AG09309 (cell line): ENCODE measurements at places on chromosomes 1 and 21.

DNA sequence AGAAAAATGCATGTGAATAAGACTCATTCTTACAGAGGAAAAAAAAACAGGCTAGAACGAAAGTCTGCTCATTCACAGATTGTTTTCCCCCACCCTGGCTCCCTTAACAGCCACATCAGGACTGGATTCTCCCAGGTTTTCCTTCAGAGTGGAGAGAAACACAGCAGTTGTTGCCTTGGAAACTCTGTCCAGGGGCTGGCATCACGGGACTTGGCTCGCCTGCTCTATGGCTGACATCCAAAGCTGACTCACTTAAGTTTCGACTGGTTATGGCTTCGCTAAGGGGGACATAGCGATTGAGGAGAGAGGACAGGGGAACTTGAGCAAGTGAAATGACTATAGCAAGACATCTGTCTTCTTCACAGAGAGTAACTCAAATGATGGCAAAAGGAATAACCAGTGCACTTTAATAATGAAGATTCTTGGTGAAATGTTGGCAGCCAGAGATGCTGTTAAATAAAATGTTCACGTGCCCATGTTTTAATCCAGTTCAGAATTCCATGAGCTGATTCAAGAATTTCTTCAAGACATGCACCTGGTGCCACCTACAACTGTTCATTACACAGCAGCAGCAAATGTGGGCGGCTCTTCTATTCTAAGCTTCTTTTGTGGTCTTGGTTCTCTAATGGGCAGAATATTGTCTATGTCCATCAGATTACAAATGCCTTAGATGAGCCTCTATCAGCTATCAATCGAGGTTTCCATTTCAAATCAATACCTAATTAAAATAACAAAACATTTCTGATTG lies 21.8 kb downstream of the MIS18A start:
- DNase-seq: peak; percentile 55

DNA sequence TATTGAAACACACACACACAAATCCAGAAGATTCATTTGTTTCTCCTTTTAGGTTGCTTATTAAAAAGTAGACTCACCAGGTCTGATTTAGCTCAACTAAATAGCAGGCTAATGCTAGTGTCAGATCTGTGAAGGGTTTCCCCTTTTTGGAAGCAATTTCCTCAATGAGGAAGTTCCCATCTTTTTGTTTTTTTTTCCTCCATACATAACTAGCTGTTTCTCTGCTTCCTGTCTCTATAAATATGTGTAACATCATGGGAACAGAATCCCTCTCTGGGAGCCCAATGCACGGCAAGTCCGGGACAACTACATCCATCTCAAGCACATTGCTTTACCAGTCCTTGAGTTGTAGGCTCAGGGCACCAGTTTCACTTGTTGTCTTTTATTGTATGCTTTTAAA lies 1421.1 kb downstream of the PLA2G4A start:
- no peak for DNase-seq

DNA sequence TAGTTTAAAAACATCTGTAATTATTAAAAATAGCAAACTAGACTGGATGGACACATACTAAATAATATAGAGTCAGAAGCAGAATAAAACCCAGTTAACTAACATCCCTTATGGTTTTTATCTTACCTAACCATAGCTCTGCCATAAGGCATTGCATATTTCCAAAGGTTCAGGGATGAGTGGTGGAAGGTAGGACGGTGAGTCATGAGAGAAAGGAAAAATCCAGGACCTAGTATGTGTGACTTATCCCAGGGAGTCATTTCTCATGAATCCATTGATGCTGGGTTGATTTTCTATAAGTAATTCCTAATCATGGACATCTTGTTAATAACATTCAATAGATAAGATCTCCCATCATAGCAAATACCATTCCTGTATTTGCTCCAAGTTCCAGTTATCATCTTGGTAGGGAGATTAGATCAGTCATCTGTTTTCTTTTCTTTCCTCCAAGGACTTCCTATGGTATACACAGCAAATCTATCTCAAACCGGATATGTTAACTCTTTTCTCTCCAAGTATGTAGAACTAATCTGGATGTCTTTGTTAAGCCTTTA lies 490.7 kb upstream of the B3GALT2 start:
- DNase-seq: no peak

DNA sequence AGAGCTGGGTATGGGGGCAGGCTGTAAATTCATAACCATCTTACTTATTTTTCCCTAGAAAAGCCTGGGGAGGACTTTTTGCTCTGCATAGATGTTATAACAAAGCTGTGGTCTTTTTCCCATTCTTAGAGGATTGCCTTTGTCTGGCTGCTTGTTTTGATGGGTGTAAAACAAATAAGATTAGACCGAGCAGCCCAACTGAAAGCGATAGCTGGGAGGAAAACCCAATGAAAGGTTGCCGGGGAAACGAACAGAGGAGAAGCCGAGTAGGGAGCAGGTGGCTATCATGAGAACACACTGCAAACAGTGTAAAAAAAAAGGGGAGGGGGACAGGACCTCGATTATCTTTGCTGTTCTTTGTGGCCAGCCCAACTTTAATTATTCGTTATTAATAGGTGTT lies 1.9 kb downstream of the ELAVL4 start:
- no peak for DNase-seq

DNA sequence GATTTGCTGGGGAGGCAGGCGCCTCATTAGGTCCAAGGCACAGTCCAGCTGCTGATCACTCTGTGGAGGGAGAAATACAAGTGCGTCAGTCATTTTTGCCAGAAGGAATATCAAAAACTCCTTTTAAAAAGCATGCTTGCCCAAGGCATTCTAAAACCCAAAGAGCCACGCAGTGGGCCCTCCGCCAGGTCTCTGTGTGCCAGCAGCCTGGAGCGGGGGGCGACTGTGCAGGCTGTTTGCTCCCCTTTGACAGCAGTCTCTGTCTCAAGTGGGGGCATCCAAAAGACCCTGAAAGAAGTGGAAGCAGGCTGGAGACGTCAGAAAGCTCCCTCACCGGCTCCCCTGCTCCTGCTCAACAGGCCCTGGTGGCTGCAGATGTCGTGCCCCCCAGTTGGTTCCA lies 65.6 kb downstream of the CAPZB start:
- DNase-seq: no peak

DNA sequence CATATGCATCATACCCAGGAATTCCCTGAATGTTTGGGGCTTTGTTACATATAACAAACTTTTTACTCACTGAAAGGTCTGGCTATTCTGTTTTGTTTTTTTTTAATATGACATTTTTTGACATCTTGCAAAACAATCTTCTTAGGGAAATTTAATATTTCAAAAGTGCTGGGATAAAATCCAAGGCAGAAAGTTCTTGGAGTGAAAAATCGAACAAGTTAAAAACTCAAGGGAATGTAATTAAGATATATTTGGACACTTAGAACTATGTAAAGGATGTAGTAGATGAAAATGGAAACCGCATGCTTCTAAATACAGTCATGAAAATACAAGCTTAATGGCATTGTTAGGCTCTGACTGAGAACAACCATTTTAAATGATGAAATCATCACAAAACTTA lies 8.6 kb downstream of the CHODL start:
- no peak for DNase-seq

DNA sequence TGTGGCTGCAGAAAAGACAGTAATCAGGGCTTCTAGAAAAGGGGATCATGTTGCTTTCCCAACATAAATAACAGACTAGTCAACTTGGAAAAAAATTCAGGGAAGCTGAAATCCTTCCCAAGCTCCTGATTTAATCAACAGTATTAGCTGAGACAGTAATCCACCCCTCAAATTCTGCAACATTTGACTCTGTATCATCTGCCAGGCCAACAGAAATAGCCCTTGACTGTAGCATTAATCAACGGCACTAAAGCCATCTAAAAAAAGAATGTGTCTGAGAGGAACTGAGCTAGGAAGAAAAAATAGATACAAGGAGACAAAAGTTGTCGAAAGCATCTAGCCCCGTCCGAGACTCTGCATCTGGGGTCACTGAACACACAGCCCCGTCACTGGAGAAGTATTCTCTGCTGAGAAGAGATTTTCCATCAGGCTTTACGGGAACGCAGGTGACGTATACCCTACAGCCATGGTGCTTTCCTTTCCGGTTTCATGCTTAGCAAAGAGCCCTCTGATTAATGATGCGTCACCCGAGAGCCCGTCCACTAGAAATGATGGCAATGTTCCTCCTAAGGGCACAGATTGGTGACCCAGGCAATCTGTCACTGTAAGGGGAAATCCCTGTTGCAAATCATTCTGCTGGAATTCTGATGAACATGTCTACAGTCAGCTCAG lies 42.1 kb upstream of the TP53BP2 start:
- peak; percentile 90 for DNase-seq

DNA sequence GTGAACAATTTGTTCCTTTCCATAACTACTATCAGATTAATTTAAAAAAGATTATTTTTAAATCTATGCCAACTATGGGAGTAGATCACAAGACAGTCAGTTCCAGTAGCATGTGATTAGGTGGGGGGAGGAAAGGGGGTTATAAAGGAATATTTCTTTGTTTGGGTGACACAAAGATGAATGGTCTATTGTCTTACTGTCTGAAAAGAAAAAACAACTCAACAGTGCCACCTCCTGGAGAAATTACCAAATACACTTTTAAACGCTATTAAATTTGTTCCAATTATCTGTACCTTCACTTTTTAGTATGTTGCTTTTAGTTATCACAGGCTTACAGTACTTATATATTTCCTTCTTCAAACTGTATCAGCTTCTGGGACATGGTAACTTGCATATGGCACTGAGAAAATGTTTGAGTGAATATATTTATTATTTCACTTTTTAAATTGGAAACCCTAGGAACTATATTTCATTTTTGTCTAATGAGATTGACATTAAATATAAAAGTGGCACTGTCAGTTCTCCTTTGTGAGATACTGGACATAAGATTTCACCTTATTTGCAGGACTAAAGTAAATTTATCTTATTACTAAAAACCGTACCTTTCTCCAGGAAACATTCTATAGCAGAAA lies 1.7 kb upstream of the SORT1 start:
- no peak for DNase-seq

GRCh38 chr1:205237526-205238484 lies 10.1 kb downstream of the TMCC2 start:
- DNase-seq: no peak

DNA sequence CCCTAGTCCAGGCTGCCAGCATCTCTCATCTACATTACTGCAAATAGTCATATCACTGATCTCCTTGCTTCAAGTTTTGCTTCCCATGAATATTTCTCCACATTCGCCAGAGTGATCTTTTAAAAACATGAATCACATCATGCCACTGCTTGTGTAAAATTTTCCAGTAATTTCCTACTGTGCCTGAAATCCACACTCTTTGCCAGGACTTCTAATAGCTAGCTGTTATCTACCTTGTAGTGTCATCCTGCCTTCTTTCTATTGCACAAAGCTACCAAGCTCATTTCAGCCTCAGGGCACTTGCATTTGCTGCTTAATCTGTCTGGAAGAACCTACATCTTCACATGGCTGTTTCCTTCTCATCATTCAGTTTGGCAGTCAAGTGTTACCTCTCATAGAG lies 33.9 kb upstream of the ZNF362 start:
- DNase-seq: peak; percentile 47

GRCh38 chr1:235841938-235842545 lies 24.7 kb downstream of the LYST start:
- DNase-seq: no peak

DNA sequence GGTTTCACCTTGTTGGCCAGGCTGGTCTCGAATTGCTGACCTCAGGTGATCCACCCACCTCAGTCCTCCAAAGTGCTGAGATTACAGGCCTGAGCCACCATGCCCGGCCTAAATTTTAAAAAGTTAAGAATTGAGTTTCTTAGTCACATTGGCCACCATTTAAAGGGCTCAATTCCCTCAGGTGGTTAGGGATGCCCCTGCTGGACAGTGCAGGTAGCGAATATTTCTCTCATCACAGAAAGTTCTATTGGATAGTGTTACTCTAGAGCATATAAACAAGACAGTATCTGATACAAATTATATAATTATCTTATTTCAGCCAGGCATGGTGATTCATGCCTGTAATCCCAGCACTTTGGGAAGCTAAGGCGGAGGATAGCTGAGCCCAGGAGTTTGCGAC lies 320.2 kb downstream of the ZP4 start:
- no peak for DNase-seq

GRCh38 chr1:219445864-219446263 lies 167.0 kb downstream of the ZC3H11B start:
- DNase-seq: no peak

GRCh38 chr1:7265771-7266371 lies 480.6 kb downstream of the CAMTA1 start:
- peak; percentile 45 for DNase-seq

DNA sequence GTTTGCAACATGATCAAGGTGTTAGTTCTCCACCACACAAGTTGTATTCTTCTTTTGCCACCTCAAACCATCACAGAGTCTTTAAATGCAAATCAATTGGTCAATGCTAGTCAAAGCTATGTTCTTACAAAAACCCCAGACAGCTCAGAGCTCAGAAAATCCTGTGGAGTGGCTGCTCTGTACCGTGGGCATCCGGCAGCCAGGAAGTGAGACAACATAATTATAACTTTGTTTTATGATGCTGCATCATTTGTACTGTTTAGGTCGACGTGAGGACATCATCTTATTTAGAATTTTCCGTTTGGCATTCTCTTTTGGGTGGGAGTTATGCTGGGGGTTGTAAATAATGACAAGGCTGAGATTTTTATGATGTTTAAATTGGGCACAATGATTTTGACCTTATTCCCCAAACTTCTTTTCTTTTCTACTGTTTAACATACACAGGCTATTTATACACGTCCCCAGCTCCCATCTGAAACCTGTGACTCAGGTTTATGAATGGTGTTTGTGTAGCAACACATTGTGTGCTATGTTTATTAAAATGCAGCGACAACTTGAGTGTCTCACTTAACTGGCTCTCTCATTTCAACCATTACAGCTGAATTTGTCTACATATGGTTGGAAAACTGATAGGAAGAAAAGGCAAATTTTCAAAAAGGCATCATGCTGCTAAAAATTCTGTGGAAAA lies 124.0 kb downstream of the CNIH3 start:
- no peak for DNase-seq

DNA sequence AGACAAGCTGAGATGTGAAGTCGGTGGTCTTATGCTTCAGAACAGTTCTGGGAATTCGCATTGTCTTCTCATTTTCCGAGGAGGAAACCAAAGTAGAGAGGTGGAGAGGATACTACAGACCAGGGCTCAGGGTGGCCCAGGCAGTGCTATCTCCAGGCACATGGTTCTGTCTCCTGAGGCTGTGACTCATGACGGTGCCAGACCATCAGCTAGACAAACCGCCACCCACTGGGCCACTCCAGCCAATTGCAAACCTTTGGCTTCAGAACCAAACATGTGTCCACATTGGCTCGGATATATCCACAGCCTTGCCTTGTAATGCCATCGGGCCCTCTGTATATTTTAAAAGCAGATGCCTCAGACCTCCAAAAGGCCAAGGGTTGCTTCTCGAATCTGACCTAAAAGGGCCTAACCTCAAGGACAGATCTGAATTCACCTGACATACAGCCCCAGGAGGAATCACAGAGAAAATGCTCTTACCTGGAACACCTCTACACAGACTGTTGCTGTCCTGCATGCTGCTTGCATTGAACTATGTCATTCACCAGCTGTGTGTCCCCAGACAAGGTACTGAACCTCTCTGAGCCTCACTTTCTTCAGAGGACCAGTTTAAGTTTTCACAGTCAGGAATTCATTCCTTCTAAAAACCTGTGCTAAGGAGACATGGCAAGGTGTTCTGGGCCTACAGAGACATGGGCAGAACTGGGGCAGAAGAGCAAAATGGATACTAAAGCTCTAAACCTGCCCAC lies 224.9 kb upstream of the JUN start:
- no peak for DNase-seq
